NCI-H1694 treated with DMSO at 0.1 percent for 48 hours (cell line): ENCODE measurements at places on chromosomes 11 and 22.

DNA sequence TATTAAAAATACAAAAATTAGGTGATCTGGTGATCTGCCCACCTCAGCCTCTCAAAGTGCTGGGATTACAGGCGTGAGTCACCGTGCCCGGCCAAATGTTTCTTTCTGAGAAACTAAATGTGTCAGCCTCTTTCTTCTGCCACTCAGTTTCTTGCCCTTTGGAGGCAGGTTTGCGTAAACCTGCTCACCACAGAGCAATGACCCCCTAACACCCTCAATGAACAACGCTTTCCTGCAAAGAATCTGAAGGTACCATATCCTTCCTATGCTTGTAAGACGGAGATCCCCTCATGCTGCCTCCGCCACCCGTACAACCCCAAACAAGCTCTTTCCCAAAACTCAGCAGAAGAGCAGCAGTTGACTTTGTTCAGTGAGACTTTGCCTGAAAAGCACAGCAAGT lies 38.7 kb upstream of the TTLL12 start:
- no peak for DNase-seq

- DNase-seq: no peak
Measured at GRCh38 chr11:64006398-64006797, 20.2 kb downstream of the OTUB1 start.

GRCh38 chr22:25397616-25398015 lies 166.9 kb upstream of the GRK3 start:
- DNase-seq: no peak

GRCh38 chr11:14315130-14315529 lies 43.9 kb downstream of the RRAS2 start:
- DNase-seq: no peak

GRCh38 chr11:111283945-111284481 lies 14.3 kb upstream of the POU2AF3 start:
- no peak for DNase-seq

- DNase-seq: no peak
Measured at GRCh38 chr11:110991661-110992355, 253.7 kb upstream of the POU2AF2 start.

- no peak for DNase-seq
Measured at GRCh38 chr11:7759010-7759409, 37.7 kb downstream of the OR5P2 start.

DNA sequence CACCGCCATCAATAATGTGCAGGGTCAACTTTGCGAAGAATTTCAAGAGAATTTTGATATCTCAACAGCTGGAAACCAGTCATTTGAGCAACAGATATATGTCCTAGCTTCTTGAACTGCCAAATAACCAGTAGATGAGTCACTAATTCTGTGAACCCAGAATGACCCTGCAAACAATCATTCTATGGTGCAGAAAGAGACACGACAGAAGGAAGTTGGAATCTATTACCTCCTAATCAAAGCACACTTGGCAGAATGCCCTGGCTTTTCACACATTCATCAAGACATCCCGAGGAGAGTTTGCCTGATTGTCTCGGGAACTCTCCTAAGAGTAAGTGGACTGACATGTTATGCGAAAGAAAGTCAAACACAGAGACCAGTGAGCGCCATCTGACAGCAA lies 621.1 kb downstream of the OPCML start:
- no peak for DNase-seq

DNA sequence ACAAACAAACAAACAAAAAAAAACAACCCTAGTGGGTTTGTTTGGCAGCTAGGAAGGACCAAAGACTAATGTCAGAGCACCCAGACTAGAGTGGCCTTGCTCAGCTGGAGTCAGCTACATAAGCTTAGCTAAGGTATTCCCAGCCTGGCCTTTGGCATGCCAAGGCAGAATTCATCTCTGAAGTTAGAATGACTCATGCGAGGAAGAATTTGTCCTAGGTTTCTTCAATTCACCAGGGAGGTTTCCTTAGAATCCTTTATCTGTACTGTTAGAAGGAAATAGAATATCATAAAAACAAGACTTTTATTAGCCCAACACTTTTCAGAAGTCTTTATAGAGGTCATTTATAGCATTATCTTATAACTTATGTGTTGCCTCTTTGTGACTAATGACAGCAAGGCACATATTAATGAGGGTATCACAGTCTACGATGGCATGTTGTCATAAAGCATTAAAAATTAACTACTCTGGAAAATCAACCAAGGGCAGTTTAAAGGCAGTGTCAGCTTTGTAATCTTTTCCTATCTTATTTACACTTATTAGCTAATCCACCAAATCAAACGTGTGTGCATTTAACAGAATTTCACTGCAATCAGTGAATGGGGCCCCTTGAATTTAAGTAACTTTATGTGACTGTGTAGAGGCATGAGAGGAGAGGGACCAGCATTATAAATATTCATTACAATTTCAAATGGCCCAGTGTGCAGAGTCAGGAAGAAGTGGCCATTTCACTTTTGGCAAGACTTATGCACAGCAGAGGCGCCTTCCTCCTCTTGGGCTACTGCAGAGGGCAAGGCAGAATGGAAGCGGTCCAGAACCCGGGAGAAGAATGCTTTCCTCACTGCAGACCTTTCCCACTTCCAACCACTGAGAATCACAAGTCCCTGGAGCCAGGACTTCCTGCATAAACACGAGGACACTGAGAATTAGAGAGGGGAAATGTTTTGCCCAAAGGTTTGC lies 36.3 kb downstream of the SLC5A1 start:
- DNase-seq: no peak

GRCh38 chr11:69416762-69417698 lies 64.4 kb upstream of the LINC01488 start:
- no peak for DNase-seq

- DNase-seq: no peak
Measured at GRCh38 chr22:43345761-43346301, 2.7 kb upstream of the SCUBE1 start.

GRCh38 chr11:70315716-70316115 lies 45.2 kb downstream of the PPFIA1 start:
- no peak for DNase-seq

DNA sequence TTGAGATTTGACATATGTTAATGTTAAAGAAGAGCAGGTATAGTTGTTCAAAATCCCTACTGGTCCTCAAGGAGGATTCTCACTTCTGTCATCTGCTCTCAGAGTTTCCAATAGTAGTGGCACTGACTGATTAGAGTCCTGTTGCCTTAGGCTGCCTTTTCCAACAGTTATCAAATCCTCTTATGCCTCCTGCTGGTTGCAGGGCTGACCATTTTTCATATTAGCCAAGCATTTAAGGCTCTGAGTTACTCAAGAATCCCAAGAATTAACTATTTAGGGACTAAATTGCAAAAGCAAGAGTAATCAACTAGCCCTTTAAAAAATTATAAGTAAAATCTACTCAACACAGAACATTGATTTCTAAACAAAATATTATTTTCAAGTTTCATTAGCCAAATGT lies 212.0 kb upstream of the CHORDC1 start:
- DNase-seq: no peak

GRCh38 chr11:46724088-46724487 lies 5.1 kb downstream of the F2 start:
- DNase-seq: no peak

GRCh38 chr22:36010882-36011281 lies 17.7 kb downstream of the RBFOX2 start:
- no peak for DNase-seq

DNA sequence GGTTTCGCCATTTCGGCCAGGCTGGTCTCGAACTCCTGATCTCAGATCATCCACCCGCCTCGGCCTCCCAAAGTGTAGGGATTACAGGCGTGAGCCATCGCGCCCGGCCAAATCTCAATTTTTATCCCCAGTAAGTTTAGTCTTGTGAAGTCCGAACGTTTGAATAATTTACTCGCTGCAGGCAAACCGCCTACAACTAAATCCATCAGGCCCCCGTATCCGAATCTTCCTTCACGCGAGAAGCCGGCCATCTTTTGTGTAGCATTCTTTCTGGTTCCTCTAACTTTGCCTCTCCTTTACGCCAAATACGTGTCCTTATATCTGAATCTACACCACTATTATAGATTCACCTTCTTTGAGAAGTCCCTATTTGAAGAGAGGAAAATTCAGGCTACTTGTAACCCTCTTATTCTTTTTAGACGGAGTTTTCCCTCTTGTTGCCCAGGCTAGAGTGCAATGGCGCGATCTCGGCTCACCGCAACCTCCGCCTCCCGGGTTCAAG lies 581 bp upstream of the EIF3L start:
- peak; percentile 21 for DNase-seq

DNA sequence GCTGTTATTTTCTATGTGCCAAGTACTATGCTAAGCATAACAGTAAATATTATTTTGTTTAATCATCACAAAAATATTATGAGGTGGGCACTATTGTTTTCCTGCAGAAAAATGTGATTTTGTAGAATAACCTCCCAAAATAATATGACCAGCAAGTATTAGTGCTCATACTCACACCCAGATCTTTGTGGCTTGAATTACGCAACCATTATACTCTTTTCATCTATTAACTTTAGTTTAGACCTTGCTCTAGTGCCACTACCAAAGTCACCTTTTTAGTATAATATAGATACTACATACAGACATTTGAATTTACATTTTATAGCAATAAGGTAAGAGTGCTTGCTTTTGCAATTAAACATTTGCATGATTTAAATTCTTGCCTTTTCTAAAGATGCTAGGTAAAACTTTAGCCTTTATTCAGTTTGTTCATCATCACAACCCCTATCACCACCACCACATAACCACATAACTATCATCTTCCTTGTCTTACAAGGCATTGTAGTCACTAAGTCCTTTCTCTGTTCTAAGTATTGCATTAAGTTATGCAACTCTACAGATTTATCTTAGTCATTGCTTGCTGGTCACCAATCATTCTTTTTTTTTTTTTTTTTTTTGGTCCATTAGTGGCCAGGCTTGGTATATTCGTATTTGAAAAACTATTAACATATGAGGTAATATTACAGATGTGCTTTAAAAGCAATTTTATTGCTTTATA lies 68.4 kb downstream of the GAS2 start:
- DNase-seq: no peak

GRCh38 chr22:47301820-47302475 lies 539.5 kb downstream of the TBC1D22A start:
- peak; percentile 5 for DNase-seq

DNA sequence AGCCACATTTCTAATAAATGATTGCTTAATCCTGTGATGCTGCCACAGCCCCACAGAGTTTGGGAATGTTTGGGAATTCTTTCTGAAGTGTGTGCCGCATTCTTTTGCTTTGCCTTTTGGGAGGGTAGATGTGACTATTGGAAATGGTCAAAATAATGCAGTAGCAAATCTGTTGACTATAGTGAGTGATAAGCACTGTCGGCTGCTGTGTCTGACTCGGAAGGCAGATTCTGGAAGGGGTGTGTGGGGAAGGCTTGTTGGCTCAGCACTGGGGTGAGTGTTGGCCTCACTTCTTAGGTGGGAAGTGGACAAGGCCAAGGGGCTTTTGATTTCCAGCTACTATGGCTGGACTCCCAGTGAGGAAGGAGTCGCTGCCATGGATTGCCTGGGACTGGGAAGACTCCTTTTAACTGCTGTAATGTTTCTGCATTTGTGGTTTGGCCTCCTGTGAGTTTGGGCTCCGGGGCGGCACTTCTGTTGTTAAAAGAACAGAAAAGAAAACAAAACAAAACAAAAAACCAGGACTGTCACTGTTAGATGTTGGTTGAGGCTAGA lies 20.1 kb downstream of the ZBTB16 start:
- DNase-seq: no peak

DNA sequence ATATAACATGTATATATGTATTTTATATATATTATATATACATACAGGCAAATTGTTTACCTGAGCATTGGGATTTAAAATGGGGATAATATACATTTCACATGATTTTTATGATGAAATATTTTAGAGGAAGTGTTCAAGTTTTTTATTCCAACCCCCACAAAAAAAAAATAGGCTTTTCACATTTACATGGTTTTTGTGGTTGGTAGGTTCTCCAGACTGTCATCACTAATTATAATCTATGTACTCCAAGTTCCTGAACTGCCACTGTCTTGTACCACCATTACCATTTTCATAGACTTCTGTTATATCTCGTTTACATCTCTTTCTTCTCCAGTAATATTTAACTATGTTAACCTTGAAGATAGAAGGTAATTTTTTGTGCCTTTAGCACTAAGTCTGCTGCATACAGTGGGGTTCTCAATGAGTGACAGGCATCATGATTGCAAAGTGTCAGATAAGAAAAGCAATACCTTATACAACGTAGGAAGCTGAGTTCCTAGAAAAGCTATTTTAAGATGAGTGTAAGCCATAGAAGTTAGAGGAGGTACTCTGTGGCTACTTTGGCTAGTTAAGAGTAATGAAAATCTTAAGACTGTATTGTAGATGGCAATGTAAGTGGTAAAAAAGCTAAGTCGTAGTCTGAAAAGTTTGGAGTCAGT lies 5.2 kb downstream of the TMEM126A start:
- no peak for DNase-seq

GRCh38 chr22:25495285-25495684 lies 69.2 kb upstream of the GRK3 start:
- DNase-seq: peak; percentile 16

DNA sequence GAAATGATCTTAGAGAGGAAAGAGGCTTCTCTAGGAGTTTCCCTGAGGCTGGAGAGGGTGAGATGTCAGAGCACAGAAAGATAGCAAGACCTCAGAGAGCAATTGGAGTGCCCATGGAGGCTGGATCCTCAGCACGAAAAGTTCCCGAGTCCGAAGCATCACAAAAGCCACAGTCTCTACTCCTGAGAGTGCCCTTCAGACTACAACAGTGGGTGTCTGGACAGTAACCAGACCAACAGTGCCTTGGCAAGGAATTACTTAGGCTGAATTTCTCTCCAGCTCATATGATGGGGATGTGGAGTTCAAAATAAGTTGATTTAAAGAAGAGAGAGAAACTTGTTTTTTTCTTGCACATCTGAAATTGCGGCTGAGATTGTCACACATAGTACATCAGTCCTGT lies 31.9 kb upstream of the PSMA1 start:
- no peak for DNase-seq

DNA sequence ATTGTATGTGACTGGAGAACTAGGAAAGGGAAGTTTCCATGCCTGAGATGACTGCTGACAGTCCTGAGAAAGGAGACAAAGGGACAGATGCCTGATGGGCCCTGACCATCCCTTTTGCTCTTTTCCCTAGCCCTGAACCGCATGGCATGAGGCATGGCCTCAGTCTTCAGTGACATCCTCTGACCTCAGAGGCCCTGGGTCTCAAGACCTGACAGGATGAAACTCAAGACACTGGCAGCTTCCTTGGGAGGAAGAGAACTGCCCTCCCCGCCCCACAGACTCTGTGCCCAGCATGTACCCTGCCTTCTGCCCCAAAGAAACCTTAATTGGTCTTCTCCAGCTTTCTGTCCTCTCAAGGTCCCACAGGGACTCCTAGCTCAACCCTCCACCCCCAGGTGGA lies 444.1 kb downstream of the SOX6 start:
- no peak for DNase-seq

DNA sequence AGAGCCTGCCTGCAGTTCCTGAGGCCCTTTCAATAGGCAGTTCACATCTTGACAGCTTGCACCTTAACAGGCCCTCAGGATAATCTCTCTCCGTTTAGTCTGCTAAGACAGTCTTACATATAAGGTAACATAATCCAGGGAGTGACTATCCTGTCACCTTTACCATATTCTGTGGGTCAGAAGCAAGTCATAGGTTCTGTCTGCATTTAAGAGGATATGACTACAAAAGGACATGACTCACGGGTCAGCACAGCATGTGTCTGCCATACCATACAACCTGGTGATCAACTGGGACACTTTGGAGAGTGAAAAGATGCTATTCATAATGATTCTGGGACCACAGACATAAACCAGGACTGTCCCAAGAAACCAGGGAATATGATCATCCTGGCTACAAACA lies 611.1 kb downstream of the SOX6 start:
- DNase-seq: no peak
